ENCODE measurements at places on chromosomes 2 and 18. TPM values are rescaled to one million over a fixed set of nuclear protein-coding genes. Genes with fewer than 3 reads are reported as not detected.

DNA sequence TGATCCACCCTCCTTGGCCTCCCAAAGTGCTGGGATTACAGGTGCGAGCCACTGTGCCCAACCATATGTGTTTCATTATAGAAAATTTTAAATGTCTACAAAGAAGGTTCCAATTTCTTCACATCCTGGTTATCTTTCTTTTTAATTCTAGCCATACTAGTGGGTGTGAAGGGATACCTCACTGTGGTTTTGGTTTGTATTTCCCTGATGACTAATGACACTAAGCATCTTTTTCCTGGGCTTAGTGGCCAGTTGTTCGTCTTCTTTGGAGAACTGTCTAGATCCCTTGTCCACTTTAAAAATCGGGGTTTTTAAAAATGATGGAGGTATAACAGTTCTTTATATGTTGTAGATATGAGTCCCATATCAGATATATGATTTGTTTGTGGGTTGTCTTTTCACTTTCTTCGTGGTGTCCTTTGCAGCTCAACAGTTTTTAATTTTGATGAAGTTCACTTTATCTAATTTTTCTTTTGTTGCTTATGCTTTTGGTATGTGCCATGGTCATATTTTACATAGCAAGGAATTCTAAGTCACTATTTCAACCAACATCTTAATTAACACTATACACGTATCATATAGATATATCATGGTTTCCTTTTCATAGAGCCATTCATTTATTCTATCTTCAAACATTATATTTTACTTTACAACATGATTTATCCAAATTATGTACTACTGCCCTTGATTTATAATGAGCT is 135.0 kb upstream of the RIOK3 start:
- DNase-seq = no peak

DNA sequence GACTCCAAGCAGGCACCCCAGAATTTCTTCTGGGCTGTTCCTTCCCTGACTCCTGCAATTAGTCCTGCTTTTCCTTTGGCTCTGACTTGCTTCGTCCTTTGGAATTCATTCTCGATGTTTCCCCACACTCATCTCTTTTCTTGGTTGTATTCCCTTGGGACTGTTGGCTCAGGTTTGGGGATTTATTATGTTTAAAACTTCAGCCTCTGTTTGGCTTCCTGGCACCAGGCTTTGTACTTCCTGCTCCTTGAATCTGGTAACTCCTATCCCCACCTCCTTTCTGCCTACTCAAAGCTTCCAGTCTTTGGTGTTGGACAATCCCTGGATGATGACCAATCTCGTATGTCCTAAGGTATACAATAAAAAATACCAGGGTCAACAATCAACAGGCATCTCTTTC is 1.8 kb upstream of the KCNE4 start:
- DNase-seq = no peak

GRCh38 chr2:176581557-176582165 is 312.4 kb downstream of the MTX2 start:
- DNase-seq = no peak

- no peak for DNase-seq
Measured at GRCh38 chr2:7686016-7686385, 768.8 kb downstream of the RNF144A start.

DNA sequence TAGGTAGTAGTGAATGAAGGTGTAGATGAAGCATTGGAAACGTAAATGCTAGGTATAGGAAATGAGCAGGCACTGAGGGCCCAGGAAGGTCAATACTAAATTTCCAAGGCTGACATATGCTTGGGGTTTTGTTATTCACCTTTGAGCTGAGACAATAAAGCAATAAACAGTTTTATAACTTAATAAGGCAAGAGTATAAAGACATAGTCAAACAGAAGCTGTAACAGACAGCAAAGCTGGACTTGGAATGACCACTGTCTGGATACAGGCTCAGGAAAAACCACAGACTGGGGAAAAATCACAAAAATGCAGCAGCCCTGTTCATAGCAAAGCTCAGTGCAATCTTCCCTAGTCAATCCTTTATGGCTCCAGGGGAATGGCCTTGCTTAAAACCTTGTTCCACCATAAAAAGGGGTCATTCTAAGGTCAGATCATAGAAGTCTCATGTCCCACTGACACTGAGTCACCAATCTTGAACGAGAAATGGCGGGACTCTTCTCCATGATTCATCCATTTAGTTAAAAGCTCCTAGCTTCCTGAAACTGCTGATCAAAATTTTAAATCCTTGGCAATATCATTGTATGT is 493.3 kb downstream of the CMPK2 start:
- DNase-seq = no peak

- no peak for DNase-seq
Measured at GRCh38 chr2:14330884-14331283, 301.6 kb upstream of the LRATD1 start.

- no peak for DNase-seq
Measured at GRCh38 chr2:171878481-171878993, 15.5 kb downstream of the SLC25A12 start.

- no peak for DNase-seq
Measured at GRCh38 chr2:183250472-183250871, 126.2 kb downstream of the NUP35 start.

DNA sequence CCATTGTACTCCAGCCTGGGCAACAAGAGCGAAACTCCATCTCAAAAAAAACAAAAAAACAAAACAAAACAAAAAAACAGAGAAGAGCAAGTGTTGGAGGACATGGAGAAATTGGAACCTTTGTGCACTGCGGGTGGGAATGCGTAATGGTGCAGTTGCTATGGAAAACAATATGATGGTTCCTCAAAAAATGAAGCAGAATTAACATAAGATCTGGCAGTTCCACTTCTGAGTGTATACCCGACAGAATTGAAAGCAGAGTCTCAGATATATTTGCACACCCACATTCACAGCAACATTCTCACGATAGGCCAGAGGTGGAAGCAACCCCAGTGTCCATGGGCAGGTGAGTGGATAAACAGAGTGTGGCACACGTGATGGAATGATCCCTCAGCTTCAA is 11.0 kb upstream of the RALB start:
- DNase-seq = no peak

DNA sequence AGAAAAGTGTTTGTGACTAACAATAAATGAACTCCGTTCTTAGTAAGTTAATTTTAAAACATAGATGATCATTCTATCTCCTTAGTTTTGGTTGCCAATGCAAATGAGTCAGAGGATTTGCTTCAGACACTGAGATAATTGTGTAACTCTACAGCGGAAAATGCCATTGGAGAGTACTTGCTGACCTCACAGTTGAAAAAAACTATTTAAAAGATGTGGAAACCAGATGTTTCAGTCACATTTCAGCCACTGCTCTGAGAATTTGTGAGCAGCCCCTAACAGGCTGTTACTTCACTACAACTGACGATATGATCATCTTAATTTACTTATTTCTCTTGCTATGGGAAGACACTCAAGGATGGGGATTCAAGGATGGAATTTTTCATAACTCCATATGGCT is at the start of gene TNFAIP6:
TNFAIP6 (plus strand) TSS at position 234 of the 400 bp plus-strand sequence; CDS start at position 309, 75 bp downstream.
- no peak for DNase-seq

DNA sequence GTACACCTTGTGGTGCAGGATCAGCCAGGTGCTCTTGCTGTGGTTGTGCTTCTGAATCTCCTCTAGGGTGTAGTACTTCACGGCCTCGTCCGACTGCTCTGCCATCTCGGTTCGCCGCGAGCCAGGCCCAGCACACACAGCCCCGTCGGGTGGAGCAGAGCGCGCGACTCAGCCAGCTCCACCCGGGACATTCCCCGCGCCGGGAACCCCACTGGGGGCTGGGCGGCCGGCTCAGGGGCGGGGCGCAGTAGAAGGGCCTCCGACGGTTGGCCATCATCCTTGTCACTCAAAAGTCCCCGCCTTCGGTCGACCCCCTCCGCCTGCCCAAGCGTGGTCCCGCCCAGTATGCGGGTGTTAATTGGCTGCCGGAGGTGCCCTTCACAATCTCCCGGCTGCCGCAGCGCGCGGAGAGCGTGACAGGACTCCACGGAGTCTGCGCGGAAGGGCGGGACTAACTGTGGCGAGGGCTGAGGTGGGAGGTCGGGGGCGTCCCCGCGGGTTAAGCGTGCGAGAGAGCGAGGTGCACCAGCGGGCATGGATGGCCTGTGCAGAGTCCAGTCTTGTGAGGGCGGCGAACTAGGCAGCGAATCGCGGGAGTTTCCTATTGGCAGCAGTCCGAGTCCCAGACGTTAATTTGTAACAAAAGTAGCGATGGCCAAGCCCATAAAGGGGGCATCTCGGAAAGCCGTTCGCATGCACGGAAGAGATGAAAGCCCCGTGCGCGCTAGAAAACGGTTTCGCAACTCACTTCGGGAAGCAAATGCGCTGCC is at the start of gene CYB5A:
CYB5A (minus strand) TSS at position 193 of the 770 bp plus-strand sequence; CDS start at position 105, 88 bp downstream.
- DNase-seq = peak; percentile 98

GRCh38 chr2:112541315-112542122 is 746 bp upstream of the POLR1B start:
- DNase-seq = peak; percentile 64

DNA sequence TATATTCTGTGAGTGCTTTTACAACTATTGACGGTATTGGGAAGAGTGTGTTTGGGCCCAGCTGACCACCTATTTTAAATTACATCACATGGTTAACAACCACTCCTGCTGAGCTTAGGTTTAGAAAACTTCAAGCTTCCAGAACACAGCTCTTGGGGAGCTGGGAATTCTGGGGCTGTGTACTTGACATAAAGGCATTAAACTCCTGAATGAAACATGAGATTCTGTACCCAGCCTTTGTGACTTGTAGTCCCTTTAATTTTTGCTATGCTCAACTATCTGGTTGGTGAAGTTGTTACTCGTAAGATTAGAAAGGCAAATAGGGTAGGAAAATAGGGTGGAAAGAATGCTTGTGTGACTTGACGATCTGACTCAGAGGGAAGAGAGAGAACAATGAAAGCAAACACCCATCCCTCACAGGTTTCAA is 66.9 kb downstream of the LTBP1 start:
- DNase-seq = no peak

GRCh38 chr2:174959787-174960186 is 45.4 kb downstream of the CHN1 start:
- DNase-seq = no peak

DNA sequence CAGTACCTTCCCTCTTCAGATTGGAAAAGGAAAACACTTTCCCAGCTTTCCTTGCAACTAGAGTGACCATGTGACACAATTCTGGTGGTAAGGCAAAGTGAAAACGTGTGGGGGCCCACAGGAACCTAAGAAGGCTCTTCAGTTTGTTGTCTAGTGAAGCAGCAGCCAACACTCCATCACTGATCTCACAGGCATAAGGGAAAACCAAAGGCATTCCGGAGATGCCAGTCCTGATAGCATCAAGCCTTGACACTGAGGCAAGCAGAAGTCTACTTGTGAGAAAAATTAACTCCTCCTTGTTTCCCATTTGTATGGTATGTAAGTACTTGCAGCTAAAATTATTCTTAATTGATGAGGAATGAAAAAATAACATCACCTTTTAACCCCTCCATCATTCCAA is 88.3 kb downstream of the ETAA1 start:
- no peak for DNase-seq

DNA sequence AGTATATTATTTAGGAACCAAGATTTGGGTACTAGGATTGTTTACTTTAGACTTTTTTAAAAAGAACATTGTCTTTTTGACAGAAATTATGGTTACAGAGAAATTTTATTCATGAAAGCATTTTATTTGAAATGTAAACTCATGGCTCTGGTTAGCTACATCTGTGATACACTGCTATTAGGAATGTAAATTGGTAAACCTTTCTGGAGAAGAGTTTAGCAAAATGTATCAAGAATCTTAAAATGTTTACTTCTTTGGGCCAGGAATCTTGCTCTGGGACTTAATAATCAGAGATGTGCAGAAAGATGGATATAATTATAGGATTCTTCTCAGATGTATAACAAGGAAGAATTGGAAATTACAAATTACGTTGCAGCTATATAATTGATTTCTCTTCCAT is 19.7 kb downstream of the MAP3K20 start:
- no peak for DNase-seq

FKBP7 gene
- total RNA-seq = 28.3 TPM

SPDYA gene
- total RNA-seq = 1.1 TPM

CYP27C1 gene
- total RNA-seq = 10.1 TPM

HOXD12 gene
- total RNA-seq = not detected
